Natural killer cell treated with Interleukin-12 subunit alpha and Interleukin-12 subunit beta and Interleukin-15 and Interleukin-18, amount 100 ng/mL, for 72 hours (primary cell): ENCODE measurements at places on chromosomes 1 and 21.

DNA sequence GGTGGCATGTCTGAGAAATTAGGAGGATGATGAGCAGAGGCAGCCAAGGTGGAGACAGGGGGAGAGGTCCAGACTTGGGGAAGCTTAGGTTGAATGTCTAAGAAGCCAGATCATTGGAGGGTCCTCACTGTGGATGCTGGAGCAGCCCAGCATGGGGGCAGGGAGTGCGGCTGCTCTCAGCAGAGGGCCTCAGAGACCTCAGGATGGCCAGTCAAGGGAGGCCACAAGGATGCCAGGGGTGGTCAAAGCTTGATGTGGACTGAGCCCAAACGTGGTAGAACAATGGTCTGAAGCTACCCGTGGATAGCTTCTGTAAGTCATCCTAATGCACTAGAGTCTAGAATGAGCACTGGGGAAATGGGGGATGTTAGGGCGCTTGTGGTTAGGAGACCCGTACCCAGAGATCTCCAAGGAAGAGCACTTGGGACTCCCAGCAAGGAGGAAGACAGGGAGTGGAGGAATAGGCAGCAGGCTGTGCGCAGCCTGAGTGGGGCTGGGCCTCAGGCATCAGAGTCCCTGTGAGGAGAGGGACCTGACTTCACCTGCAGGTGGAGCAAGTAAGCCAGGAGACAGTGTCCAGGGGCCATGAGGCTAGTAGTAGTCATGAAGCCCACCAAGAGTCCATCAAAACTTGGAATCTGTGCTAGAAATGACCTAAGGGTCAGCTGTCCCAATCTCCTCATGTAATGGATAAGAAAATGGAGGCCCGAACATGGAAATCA is 4.3 kb upstream of the S100A9 start:
- no peak overlapping the region for H3K4me3 ChIP-seq
- H3K36me3 ChIP-seq: no peaks in the 10 kb centered on the region
- H3K27ac ChIP-seq: no peak overlapping the region
- no peak for DNase-seq
- H3K27me3 ChIP-seq: peaks cover 15% of the 10 kb centered on the region

GRCh38 chr1:231232870-231233734 is 7.9 kb upstream of the GNPAT start:
- DNase-seq: no peak
- no peaks in the 10 kb centered on the region for H3K27me3 ChIP-seq
- H3K27ac ChIP-seq: no peak overlapping the region
- peaks cover 14% of the 10 kb centered on the region for H3K36me3 ChIP-seq

DNA sequence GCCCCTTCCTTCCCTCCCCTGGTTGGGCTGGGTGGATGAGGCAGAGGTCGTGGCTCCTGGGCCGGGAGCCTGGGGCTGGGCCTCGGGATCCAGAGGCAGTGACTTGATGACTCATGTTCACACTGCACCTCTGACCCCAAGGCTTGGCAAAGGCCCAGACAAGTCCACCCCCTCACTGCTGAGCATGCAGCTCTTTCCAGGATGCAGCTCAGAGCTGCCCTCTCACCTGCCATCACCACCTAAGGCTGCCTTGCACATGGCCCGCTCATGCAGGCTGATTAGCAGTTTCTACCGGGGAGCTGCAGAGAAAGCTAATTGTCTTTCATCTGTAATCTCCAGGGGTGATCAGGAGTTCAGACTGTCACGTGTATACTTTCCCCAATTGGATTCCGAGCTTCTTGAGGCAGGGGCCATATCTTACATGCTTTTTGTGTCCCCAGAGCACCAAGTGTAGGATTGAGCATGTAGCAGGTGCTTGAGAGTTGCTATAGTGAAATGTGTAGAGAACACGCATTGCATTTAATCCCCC is 62.1 kb downstream of the LRRN2 start:
- H3K4me1 ChIP-seq: no peaks in the 10 kb centered on the region
- no peak for DNase-seq
- no peaks in the 10 kb centered on the region for H3K36me3 ChIP-seq
- no peak overlapping the region for H3K27ac ChIP-seq
- no peaks in the 10 kb centered on the region for H3K27me3 ChIP-seq

DNA sequence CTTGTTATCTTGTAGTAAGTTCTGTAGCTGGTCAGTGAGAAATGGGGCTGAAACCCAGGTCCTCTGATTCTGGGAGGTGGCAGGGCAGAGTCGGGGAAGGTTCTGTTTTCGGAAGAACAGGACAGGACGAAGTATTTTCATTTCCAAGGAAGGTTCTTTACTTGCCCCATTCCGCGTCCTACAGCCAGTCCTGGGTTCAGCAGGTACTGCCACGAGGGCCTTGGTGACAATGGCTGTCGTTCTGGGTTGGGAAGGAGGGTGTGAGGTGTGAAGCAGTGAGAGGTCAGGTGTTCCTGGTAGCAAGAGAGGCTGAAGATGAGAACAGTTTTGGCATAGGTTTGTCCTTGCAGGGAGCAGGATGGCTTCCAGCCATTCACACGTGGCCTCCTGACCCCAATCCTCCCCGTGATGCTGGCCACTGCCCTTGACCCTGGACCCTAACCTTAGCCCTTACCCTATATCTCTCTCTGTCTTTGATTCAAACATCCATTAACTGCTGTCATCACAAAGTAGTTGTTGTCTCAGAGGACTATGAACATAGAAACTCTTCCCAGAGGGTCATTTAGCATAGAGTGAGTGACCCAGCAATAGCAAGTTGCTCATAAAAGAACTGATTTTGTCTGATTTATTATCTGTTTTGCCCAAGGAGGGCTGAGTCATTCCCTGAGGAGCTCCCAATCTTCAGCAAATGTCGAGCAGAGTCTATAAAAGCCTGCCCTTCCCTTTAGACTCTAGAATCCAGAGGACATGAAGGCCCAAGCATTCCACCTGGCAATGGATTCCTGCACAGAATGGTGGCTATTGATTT is 25.0 kb downstream of the VASH2 start:
- H3K27ac ChIP-seq: no peak overlapping the region
- H3K36me3 ChIP-seq: no peaks in the 10 kb centered on the region
- H3K4me1 ChIP-seq: no peaks in the 10 kb centered on the region
- DNase-seq: no peak
- H3K4me3 ChIP-seq: no peak overlapping the region
- H3K27me3 ChIP-seq: no peaks in the 10 kb centered on the region

- DNase-seq: no peak
- H3K4me3 ChIP-seq: no peak overlapping the region
- no peaks in the 10 kb centered on the region for H3K36me3 ChIP-seq
- no peaks in the 10 kb centered on the region for H3K4me1 ChIP-seq
- peaks cover 5% of the 10 kb centered on the region for H3K27me3 ChIP-seq
These were observed 67.2 kb upstream of the FOXD3 start for GRCh38 chr1:63255153-63255552.

DNA sequence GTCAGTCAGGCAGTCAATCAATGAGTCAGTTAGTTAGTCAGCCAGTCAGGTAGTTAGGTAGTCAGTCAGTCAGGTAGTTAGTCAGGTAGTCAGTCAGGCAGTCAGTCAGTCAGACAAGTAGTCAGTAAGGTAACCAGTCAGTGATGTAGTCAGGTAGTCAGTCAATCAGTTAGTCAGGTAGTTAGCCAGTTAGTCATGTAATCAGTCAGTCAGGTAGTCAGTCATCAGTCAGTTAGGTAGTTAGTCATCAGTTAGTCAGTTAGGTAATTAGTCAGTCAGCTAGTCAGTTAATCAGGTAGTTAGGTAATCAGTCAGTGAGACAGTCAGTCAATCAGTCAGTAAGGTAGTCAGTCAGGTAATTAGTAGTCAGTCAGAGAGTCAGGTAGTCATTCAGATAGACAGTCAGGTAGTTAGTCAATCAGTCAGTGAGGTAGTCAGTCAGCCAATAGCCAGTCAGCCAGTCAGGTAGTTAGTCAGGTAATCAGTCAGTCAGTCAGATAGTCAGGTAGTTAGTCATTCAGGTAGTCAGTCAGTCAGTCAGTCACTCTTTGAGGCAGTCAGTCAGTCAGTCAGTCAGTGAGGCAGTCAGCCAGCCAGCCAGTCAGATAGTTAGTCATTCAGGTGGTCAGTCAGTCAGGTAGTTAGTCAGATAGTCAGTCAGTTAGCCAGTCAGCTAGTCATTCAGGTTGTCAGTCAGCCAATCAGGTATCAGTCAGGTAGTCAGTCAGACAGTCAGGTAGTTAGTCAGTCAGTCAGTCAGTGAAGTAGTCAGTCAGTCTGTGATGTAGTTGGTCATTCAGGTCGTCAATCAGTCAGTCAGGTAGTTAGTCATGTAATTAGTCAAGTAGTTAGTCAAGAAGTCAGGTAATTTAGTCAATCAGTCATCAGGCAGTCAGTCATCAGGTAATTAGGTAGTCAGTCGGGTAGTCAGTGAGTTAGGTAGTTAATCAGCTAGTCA is 15.3 kb downstream of the KRTAP10-1 start:
- H3K4me1 ChIP-seq: no peaks in the 10 kb centered on the region
- H3K4me3 ChIP-seq: no peak overlapping the region
- no peak for DNase-seq
- no peak overlapping the region for H3K27ac ChIP-seq
- no peaks in the 10 kb centered on the region for H3K36me3 ChIP-seq

- no peaks in the 10 kb centered on the region for H3K27me3 ChIP-seq
- peaks cover 3% of the 10 kb centered on the region for H3K4me1 ChIP-seq
- no peaks in the 10 kb centered on the region for H3K36me3 ChIP-seq
- no peak for DNase-seq
These were observed 265.8 kb downstream of the DPYD start for GRCh38 chr1:97654876-97655585.

DNA sequence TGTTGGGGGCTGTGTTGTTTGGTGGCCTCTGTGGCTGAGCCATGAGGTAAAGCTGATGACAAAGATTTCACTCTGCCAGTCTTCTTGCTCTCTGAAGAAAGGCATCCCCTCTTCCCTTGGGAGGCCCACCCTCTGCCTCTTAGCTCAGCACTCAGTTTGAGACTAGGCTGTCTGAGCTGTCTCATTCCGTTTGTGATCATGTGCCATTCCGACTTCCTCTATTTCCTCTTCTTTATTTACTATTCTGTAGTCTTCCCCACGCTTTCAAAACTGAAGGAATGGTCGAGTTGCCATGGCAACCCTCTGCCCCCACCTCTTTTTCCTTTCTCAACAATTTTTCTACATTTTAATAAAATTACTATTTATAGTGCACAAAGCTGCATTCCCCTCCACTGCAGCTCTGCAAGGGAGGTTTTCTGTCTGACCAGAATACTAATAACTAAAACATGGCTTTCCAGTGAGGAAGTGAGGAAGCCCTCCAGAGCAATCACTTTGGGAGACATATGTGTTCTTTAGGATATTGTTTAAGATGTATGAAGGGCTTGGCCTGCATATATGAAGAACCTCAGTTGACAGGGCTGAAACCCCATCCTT is 30.8 kb downstream of the KCNA3 start:
- no peaks in the 10 kb centered on the region for H3K27me3 ChIP-seq
- H3K27ac ChIP-seq: no peak overlapping the region
- peaks cover 46% of the 10 kb centered on the region for H3K4me1 ChIP-seq
- no peak for DNase-seq

GRCh38 chr1:71074681-71075080 is 6.2 kb downstream of the ZRANB2 start:
- H3K27me3 ChIP-seq: no peaks in the 10 kb centered on the region
- peaks cover 33% of the 10 kb centered on the region for H3K4me1 ChIP-seq
- H3K4me3 ChIP-seq: peak overlapping the region; percentile 49
- DNase-seq: no peak
- peak overlapping the region; percentile 79 for H3K27ac ChIP-seq

GRCh38 chr21:37799211-37800056 is 116.8 kb downstream of the KCNJ6 start:
- H3K27me3 ChIP-seq: peaks cover 23% of the 10 kb centered on the region
- H3K27ac ChIP-seq: no peak overlapping the region
- DNase-seq: no peak

DNA sequence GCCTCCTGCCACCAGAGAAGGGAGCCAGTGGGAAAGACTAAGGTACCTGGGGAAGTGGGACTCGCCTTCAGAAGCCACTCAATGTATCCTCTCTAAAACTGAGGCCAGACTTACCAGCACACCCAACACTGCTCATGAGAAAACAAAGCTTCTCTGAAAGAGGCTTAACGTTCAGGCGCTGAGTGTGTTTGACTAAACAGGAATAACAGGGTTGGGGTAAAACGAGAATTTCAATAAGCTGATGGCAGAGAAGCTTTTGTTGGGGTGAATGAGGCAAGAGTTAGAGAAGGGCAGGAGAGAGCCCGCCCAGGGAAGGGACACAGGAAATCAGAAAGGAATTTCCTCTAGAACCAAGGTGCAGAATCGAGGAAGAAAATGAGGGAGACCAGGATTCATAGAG is 1.7 kb upstream of the SPRR3 start:
- H3K4me1 ChIP-seq: no peaks in the 10 kb centered on the region
- H3K4me3 ChIP-seq: no peak overlapping the region
- H3K36me3 ChIP-seq: no peaks in the 10 kb centered on the region
- no peak for DNase-seq
- H3K27ac ChIP-seq: no peak overlapping the region
- peaks cover 36% of the 10 kb centered on the region for H3K27me3 ChIP-seq

- no peak overlapping the region for H3K27ac ChIP-seq
- no peaks in the 10 kb centered on the region for H3K4me1 ChIP-seq
- peaks cover 52% of the 10 kb centered on the region for H3K27me3 ChIP-seq
- DNase-seq: no peak
These were observed 73.8 kb downstream of the ZNF326 start for GRCh38 chr1:90068611-90069280.

- peaks cover 7% of the 10 kb centered on the region for H3K27me3 ChIP-seq
- no peak for DNase-seq
- H3K4me3 ChIP-seq: no peak overlapping the region
These were observed 7.2 kb downstream of the INKA2 start for GRCh38 chr1:111731956-111732355.

DNA sequence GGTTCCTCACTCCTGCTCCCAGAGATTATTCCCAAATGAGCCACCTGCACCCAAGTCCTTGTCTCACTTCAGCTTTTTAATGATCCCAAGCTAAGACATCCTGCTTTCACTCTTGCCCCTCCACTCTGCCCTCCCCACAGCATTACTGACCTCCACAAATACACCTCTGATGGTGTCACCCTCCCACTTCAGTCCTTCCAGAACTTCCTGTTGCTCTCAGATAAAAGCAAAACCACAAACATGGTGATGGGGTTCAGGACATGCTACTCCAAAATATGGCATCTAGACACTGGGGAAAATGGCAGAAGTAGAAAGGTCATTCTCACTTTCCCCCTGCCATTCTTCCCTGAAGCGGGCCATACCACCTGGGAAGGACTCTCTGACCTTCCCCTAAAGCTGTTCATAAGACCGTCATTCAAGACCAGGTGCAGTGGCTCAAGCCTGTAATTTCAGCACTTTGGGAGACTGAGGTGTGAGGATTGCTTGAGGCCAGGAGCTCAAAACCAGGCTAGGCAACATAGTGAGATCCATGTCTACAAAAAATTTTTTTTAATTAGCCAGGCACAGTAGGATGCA is 65.8 kb upstream of the KLHDC7A start:
- peaks cover 16% of the 10 kb centered on the region for H3K27me3 ChIP-seq
- H3K4me1 ChIP-seq: no peaks in the 10 kb centered on the region
- H3K36me3 ChIP-seq: no peaks in the 10 kb centered on the region
- DNase-seq: no peak
